ENCODE measurements at places on chromosomes 1 and 21.

DNA sequence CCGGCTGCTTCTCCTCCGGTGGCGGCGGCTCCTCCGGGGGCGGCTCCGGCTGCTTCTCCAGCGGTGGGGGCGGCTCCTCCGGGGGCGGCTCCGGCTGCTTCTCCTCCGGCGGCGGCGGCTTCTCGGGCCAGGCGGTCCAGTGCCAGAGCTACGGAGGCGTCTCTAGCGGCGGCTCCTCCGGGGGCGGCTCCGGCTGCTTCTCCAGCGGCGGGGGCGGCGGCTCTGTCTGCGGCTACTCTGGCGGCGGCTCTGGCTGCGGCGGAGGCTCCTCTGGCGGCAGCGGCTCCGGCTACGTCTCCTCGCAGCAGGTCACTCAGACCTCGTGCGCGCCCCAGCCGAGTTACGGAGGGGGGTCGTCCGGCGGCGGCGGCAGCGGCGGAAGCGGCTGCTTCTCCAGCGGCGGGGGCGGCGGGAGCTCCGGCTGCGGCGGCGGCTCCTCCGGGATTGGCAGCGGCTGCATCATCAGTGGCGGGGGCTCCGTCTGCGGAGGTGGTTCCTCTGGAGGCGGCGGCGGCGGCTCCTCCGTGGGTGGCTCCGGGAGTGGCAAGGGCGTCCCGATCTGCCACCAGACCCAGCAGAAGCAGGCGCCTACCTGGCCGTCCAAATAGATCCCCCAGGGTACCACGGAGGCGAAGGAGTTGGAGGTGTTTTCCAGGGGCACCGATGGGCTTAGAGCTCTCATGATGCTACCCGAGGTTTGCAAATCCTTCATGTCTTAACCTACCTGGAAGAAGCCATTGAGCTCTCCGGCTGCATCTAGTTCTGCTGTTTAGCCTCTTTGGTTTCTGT is 2.0 kb downstream of the LORICRIN start:
- peak; percentile 2 for DNase-seq

DNA sequence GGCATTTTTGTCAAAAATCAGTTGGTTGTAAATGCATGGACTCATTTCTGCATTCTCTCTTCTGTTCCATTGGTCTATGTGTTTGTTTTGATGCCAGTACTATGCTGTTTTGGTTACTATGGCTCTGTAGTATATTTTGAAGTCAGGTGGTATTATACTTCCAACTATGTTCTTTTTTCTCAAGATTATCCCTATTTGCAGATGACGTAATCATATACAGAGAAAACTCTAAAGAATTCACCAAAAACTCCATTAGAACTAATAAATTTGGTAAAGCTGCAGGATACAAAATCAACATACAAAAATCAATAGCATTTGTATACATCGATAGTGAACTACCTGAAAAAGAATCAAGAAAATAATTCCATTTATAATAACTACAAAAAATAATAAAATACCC is 253.1 kb upstream of the NEGR1 start:
- DNase-seq = no peak

GRCh38 chr1:22428672-22429071 is 23.0 kb upstream of the ZBTB40 start:
- DNase-seq = no peak

DNA sequence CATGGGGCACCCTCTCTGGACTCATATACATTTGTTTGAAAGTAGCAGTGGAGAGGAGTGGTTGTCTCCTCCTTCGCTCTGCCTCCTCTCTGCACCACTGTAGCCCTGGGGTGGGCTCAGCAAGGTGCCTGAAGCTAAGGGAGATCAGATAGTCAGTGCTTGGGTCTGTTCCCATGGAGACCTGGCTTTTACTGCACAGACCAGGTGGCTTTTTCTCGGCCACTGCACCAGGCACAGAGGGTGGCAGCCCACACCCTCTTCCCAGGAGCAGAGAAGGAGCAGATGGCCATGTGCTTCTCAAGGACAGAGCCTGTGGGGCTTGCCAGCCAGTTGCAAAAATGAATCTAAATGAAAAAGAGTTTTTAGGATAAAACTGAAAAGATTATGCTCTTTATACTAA is 123.4 kb upstream of the KCNK1 start:
- DNase-seq = no peak

DNA sequence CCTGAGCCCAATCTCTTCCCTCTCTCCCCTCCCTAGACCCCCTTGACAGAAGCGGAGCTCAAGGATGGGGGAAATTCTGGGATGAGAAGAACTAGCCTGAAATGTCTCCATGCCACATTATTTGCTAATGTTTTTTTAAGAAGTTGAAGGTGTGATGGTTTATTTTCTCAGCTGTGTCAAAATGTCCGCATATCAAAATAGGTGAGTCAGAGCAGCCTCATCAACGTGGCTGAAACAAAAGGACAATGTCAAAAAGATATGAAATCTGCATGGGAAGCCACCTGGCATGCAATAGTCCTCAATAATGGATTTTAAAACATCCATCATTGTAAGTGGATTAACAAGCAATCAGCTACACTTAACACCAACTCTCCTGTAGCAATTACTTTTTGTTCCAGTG is 101.4 kb downstream of the BEND5 start:
- DNase-seq = no peak

DNA sequence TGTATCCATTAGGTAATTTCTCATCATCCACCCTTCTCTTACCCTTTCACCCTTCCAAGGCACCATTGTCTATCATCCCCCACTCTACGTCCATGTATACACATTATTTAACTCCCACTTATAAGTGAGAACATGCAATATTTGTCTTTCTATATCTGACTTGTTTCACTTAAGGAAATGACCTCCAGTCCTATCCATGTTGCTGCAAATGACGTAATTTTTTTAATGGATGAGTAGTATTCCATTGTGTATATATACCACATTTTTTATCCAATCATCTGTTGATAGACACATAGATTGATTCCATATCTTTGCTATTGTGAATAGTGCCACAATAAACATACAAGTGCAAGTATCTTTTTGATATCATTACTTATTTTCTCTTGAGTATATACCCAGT is 322.9 kb upstream of the CXADR start:
- no peak for DNase-seq

DNA sequence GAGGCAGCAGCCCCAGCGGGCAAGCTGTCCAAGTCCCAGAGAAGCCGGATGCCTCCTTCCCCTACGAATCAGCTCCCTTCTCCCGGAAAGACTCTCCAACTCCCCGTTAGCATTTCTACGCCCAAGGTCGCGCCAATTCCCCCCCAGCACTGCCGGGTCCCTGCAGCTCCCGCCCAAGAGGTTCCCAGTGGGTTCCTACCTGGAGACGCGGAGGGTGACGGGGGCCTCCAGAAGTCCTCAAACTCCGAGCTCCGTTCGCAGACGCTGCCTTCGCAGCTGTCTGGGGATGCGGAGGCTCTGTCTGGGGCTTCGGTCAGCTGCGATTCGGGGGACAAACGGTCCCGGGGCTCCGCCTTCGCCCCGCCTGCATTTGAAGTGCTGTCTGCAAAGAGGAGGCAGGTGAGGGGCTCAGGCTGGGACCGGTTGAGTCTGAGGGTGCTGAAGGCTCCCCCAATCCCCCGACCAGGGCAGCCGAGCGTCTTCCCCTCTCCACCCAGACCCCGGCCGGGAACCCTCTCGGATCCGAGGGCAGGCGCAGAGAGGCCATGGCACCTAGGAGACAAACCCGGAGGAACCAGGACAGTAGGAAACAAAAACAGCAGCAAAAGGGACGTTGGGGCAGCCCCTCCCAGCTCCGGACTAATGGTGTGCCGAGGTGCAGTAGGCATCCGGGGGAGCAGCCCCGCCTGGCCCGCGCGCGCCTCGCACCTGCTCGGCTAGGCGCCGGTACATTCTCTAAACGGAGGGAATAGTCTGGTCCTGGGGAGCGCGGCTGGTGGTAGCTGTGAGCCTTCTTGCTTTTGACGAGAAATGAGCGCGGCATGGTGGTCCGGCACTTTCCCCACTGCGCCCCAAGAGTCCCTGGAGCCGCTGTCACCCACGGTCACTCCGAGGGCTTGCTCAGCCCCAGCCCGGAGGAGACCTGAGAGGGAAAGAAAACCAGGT is 3.8 kb downstream of the GFI1 start:
- no peak for DNase-seq

- DNase-seq = no peak
Measured at GRCh38 chr1:46705408-46705807, 13.5 kb downstream of the EFCAB14 start.

DNA sequence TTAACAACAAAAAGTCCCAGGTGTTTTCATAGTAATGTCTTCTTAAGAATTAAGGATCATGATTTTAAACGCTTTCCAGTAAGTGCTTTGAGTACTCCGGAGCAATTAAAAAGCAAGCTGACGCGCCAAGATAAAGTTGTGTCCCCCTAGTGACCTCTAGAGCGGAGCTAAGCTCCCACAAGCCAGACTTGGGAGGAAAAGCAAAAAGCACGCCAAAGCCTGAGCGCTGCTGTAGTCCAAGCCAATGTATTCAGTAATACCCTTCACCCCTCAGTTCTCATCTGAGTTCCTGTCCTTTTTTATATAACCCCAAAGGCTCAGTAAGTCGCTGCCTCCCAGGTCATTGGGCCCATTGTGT is 3.5 kb upstream of the SLC44A5 start:
- no peak for DNase-seq

GRCh38 chr1:247060771-247061170 is 17.8 kb downstream of the ZNF670 start:
- no peak for DNase-seq

- peak; percentile 22 for DNase-seq
Measured at GRCh38 chr1:110196917-110197765, 13.0 kb upstream of the KCNC4 start.

DNA sequence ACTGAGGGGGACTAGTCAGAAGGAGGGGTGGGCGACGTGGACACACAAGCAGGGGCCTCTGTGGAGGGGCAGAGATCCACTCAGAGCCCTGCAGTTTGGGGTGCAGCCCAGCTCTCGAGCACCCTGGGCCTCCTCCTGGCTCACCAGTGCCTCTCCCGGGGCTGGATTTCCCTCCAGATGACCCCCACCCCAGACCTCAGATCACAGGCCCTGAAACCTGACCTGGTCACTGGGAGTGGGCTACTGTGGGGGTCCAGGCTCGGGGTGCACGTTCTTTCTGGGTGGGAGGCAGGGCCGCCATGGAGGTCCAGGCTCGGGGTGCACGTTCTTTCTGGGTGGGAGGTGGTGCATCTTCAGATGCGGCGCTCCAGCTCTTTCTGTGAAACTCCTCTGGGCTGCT is 10.3 kb upstream of the LHX4 start:
- no peak for DNase-seq

- no peak for DNase-seq
Measured at GRCh38 chr21:42653231-42654061, at the start of gene PDE9A. Gene PDE9A, plus strand, starts transcription at chr21:42653621. Its CDS starts 194 bp downstream, at chr21:42653815.

DNA sequence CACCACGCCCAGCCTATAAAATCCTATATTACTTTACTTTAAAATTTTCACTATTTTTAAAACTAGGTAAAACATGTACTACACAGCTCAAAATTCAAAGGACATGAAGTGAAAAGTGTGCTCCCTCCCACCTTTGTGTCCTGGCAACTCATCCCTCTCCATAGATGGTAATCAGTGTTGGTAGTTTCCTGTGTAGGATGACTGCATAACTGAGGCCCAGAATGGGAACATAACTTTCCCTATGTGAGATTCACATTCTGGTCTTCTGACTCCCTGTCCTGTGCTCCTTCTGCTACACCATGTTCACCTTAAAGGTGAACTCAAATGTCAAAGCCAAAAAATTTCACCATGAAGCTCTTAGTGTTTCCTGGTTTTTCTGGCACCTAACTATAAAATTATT is 39.3 kb downstream of the XKR8 start:
- DNase-seq = no peak

GRCh38 chr1:108560874-108561459 is 1.1 kb downstream of the EEIG2 start:
- peak; percentile 21 for DNase-seq

DNA sequence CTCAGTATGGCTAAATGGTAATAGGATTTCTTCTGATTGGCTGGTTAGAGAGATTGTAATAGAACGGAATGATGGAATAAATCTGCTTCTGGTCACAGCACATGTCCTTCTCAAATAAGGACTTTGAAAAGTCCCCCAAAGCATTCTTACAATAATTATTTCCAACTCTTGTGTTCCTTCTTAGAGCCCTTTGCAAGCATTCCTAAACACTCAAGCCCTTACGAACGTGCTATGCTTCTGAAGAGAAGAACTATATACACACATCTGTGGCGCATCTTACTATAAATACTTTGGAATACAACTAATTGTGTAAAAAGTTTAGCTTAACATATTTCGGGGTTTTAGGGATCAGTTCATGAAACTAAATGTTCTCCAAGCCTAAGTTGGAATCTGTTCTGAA is 25.6 kb downstream of the CLIC4 start:
- DNase-seq = no peak

DNA sequence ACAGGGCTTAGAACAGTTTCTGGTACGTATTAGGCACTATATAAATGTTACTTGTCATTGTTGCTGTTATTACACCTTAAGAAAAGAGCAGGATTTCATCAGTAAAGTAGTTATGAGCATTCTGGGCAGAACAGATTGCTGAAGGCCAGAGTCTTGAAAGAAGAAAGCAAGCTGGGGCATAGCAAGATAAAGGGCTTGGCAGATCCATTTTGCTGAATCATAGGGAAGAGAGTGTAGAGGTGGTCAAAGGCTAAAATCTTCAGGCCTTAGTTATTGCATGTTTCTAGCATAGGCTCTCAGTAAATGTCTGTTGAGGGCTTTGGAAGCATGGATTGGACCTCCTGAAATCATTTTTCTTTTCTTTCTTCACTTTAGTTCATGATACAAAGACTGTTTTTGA is 67.5 kb downstream of the PLA2G4A start:
- no peak for DNase-seq

DNA sequence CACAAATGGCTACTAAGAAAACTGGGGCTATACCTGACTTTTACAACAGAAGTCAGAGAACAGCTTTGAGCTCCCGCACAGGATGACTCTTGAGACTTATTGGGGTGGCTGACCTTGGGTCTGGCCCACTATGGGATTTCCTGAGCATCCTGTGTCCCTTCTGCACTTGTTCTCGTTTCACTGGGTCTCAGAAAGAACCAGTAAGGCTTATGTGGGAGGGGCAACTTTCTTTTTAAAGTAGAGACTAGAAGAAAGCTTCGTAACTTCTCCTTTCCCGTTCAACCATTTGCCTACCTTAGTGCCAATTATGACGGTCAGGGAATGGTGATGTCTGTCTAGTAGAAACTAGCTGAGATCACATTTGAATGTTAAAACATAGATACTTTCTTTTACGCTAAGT is 59.5 kb upstream of the C1orf105 start:
- DNase-seq = no peak

GRCh38 chr1:12525311-12526181 is 92.5 kb downstream of the DHRS3 start:
- no peak for DNase-seq

DNA sequence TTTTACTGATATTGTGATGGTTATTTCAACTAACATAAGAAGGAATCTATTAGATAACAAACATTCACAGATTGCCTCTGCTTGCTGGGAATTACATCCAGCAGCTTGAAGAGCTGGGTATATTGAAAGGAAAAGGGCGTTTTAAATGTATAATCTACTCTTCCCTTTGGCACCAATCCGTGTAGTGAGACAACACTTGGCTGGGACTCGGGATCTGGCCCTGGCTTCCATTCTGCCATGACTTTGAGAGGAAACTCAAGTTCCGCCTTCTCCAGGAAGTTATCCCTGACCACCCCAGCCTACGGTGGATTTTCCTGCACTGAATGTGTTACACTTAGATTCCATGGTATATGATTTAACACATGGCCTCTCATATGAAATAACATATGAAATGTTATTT is 86.9 kb upstream of the UBE2U start:
- no peak for DNase-seq
